Foreskin melanocyte (primary cell): ENCODE measurements at places on chromosomes 12 and 14.

DNA sequence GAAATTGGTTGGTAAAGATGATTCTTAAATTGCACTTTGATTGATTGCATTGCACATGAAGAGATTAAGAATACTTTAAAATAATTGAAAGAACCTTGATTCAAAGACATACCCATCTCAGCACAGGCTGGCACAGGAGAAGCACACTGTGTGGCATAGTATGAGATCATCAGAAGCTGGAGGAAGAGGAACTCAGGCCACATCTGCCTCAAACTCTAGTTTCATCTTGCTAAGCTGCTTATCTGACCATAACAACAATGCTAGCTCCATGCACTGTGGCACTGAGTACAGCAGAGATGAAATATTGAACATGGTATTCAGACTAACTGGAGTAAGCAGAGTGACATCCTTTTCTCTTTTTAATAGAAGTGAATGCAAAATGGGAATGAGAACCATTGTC lies 99.1 kb downstream of the TBC1D30 start:
- DNase-seq, result no peak

DNA sequence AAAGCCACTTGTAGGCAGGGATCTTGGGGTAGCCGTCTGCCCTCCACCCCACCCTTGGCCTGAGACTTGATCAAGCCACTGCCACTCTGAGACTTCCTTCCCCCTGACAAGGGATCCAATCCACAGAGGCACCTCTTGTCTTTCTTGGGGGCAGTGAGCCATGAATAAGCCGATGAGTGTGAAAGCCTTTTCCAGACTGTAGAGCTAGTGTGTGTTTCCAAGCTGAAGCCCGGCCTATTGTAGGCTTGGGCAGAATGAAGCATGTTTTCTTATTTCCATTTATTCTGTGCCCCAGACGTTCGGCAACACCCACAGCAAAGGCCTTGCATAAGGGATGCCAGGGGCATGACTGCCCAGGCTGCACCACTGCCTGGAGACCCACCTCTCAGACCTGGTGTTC lies 991.6 kb downstream of the BCL11B start:
- no peak for DNase-seq

DNA sequence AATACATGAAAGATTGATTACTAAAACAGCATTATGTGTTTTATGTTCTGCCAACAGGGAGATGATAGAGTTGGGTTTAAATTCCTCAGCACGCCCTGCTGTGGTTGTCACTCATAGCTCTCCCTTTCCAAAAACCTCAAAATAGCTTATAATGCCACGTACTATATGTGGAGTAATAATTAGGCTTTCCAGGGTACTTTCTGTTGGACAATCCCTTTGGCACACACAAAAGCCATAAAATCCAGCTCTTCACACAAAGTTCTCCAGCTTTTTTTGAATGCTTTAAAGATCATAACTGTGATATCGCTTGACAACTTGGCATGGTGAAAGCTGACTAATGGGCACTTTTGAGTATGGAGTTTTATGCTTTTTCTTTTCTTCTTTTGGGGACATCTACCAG lies 145.3 kb upstream of the DCN start:
- no peak for DNase-seq

DNA sequence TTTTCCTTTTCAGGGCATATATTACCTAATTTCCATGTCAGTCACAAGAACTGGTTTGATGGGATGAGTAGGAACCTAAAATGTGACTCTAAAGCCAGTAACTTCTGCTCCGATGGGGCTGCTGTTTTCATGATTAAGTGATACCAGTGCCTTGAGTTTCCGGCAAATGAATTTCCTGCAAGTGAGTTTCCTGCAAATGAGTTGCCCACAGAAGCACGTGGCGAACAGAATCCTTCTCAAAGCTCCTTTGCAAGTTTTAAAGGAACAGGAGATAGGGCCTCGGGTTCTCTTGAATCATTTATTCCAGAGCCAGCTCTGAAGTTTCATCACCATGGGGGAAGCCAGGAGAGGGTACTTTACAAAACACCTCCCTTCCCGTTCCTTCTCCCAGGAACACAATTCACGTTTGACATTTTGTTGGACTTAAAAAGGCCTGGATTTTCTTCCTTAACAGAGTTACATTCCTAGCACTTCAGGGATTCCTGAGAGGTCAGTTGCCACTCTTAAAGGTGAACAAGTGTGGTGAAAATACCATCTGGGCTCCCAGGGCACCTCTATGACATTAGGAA lies 2.2 kb upstream of the PPTC7 start:
- peak; percentile 46 for DNase-seq

DNA sequence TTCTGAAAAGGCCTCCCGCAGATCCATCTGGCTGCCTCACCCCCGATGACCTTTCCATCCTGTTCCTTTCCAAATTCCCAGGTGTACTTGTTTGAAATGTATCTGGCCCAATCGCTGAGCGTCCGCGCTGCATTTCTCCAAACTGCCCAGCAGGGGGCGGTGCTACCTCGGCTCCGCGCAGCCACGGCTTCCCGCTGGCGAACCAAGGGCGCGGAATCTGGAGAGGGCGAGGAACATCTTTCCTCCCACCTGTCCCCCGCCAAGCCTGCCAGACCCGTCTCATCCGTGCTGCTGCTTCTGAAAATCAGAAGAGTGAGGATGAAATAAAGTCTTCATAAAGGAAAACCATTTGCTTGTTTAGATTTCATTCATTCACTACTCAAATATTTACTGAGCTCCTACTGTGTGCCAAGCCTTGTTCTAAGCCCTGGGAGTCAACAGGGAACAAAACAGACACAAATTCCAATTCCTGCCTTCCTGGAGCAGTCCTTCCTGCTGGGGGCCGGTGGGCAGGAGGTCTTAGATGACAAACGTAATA lies 16.8 kb upstream of the MYL2 start:
- DNase-seq, result peak; percentile 7

GRCh38 chr12:71763677-71764379 lies 9.2 kb downstream of the RAB21 start:
- DNase-seq, result no peak

- no peak for DNase-seq
These were observed 89.2 kb downstream of the PUS7L start for GRCh38 chr12:43669373-43669772.

- DNase-seq, result peak; percentile 21
These were observed 45.1 kb upstream of the HMGA2 start for GRCh38 chr12:65779091-65779642.

GRCh38 chr14:72643317-72643801 lies 250.5 kb downstream of the DPF3 start:
- DNase-seq, result peak; percentile 64

GRCh38 chr14:103695296-103696069 lies 19.8 kb downstream of the XRCC3 start:
- no peak for DNase-seq

- no peak for DNase-seq
These were observed 572 bp upstream of the ACSS3 start for GRCh38 chr12:81077329-81077685.

GRCh38 chr14:35403114-35403602 lies 1.4 kb downstream of the NFKBIA start:
- DNase-seq, result no peak
